Hematopoietic multipotent progenitor cell treated with erythropoietin and hydrocortisone succinate and interleukin-3 and kit ligand, for 15 days (in vitro differentiated cells): ENCODE measurements at places on chromosomes 6 and 20.

GRCh38 chr6:32181915-32182529 lies 2.0 kb downstream of the AGER start:
- DNase-seq = peak; percentile 75

DNA sequence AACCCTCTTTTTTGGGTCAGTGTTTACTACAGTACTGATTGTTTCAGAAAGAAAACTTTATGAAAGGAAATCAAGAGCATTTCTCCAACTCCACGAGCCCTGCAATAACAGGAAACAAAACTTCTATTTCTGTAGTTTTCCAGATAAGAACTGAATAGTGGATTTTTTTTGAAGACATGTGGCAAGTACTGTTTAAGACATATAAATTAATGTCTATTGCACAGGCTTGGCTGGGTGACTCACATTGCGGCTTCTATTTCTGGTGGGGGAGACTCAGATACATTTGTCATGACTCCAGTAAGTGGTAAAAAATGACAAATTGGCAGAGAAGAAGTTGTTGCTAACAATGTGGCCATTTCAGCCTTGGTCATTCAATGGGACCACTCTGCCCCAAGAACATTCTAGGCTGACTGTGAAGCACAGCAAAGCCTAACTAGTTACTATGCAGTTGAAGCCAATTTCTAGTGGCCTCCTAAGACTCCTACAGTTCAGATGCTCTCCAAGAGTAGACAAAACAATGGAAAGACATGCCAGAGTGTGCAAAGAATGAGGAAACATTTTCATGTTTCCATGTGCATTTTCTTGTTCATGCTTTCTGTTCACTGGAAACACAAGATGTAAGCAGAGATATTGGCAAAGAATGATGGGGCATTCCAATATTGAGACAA lies 200.9 kb downstream of the EDN1 start:
- DNase-seq = no peak

- DNase-seq = no peak
Observed at GRCh38 chr20:45404438-45404837, 3.7 kb upstream of the DBNDD2 start.

DNA sequence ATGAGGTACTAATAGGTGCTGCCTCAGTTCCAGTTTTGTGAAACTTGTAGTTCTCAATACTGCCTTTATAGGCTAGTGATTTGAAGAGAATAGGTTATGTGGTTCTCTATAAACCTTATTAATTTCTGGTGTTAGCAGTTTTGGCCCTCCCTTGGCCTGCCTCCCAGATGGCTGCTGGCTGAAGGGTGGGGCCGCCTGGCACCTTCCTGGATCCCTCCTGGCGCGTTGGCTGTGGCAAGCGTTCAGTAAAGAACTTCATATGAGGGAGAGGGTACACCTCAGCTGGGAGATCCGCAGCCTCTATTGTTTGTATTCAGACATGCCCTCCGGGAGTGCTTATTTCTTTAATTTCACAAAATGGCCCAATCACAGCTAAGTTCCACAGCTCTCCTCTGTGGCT lies 51.9 kb downstream of the FAM120B start:
- DNase-seq = no peak

- no peak for DNase-seq
Observed at GRCh38 chr20:53698371-53698978, 104.8 kb upstream of the ZNF217 start.

- DNase-seq = no peak
Observed at GRCh38 chr6:151948002-151948743, 140.7 kb downstream of the ESR1 start.

DNA sequence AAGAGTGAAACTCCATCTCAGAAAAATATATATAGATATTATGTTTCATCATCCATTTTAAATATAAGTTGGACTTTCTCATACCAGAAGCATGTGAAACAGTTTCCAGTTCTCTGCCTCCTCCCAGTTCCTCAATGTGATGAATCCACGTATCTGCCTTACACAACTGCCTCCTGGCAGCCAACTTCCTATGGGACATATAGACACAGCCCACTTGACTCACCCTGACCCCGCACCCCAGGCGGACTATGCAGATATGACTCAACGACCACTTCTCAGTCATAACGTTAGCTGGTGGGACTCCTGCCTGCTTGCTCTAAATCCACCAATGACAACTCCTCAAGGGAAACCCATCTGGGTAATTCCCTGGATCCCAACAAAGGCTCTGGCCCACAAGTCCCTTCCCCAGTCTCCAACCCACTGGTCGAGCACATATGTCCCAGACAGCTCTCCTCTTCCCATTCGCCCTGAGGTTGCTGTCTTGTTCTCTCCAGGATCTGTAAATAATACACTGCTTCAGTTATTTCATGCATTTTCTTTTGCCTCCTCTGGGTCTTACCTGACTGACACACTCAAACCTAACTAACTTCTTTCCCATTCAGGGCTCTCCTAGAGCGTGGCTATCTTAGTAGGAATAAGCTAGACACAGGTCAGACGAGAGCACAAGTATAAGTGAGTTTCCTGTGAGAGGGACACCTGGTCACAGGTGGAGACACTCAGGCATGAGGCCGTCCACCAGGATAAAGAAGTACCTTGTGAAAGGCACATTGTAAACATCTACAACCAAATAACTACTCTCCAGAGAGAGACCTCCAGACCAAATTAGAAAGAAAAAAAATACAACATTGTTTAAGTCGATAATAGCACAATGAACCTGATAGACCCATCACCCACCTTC lies 548.5 kb downstream of the CD83 start:
- DNase-seq = no peak

GRCh38 chr6:106974999-106975737 lies 639 bp upstream of the CD24 start:
- DNase-seq = no peak

- no peak for DNase-seq
Observed at GRCh38 chr6:12875051-12875450, 158.5 kb downstream of the PHACTR1 start.
